Activated naive CD4-positive, alpha-beta T cell treated with anti-CD3 and anti-CD28 coated beads for 36 hours (primary cell): ENCODE measurements at places on chromosomes 1 and 21. TPM values are rescaled to one million over a fixed set of nuclear protein-coding genes. Genes with fewer than 3 reads are reported as not detected.
A peak's percentile ranks its signal among the peaks of the same experiment; 100 is the strongest.

- no peak for DNase-seq
Measured at GRCh38 chr1:72003092-72003491, 279.2 kb downstream of the NEGR1 start.

The XCL2 gene
- not detected for total RNA-seq

GRCh38 chr1:175734642-175735041 is 8.8 kb downstream of the TNR start:
- DNase-seq, result no peak

DNA sequence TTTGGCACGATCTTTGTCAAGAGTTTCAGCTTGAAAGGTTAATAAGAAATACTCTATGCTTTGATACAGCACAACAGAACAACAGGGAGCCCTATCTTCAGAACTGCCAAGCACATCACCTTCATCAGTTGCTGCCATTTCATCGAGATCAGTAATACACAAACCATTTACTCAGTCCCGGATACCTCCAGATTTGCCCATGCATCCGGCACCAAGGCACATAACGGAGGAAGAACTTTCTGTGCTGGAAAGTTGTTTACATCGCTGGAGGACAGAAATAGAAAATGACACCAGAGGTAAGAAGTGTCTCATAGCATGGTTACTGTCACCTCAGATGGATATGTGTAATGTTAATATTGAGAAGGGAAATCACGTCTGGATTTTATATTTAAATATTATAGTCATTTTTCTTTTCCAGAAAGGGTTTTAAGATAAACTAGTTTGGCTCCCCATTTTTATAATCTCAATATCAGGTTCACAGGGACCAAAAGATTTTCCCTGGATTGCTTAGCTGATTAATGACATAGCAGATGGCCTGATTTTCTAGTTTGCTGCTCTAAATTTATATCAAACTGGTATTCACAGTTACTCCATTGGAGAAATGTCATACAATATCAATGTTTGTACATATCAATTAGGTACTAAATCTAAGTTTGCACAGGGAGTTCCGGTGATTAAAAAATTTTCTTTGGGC is 97.3 kb downstream of the USP25 start:
- DNase-seq, result no peak

- DNase-seq, result no peak
Measured at GRCh38 chr1:211609120-211610024, 30.4 kb upstream of the SLC30A1 start.

The KMO gene
- total RNA-seq, result not detected

The FAM72C gene
- total RNA-seq, result 43.3 TPM

- no peak for DNase-seq
Measured at GRCh38 chr1:15574741-15575140, 10.1 kb downstream of the AGMAT start.

GRCh38 chr1:9690440-9691107 is 39.0 kb downstream of the PIK3CD start:
- DNase-seq, result no peak

- no peak for DNase-seq
Measured at GRCh38 chr1:239998312-239998649, 93.4 kb upstream of the FMN2 start.

The PLXNA2 gene
- total RNA-seq, result 0.26 TPM

- no peak for DNase-seq
Measured at GRCh38 chr1:9367806-9368205, 75.1 kb downstream of the SPSB1 start.

DNA sequence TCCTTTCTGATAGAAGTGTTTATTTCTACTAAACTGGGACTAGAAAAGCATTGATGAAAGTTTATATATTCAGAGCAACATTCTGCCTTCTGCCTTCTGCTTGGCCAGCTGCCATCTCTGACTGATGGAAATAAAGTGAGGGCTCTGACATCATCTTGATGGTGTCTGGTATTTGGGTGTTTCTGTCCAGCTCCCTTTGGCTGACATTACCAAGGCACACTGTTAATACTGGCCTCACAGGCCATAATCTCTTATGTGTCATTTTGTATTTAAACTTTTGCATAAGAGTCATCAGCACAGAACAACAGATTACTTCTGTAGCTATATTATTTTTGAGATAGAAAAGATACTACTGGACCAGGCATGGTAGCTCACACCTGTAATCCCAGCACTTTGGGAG is 216.9 kb downstream of the RYR2 start:
- no peak for DNase-seq

The FAAH gene
- total RNA-seq, result 3.8 TPM

DNA sequence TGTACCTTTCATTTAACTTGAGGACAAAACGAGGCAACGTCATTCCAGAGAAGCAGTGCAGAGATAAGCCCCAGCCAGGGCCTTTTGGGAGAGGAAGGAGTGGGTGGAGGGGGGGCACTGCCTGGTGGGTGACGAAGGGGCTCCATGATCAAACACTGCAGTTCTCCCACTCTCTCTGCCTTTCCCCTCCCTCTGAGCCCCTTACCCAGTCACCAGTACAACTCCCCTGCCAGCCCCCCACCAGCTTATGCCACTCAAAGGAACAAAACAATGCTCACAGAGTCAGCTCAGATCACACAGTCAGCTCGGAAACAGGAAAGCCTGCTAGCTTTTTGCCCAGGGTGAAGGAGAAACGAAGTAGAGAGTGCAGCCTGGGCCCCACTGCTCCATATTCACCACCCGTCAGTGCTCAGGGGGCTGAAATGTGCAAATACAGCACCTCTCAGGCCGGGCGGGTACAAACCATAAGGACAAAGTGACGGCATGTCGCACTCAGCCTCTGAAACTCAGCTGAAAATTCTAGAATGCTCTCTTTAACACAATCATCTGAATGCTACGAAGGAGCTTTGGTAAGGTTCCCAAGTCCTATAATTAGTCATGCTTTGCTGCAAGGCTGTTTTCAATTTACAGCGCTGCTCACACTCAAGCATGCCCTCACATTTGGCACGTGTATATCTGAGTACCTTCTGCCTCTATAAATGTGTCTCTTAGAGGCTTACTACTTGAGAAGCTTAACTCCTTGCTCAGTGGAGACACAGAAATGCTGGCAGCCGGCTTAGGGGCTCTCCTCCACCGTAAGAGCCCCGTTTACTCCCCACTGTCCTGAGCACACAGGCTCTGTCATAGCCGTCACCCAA is 65.8 kb upstream of the RAB4A start:
- peak; percentile 22 for DNase-seq

GRCh38 chr1:10781137-10781536 is 15.3 kb downstream of the CASZ1 start:
- no peak for DNase-seq

The SAMSN1 gene
- 41.1 TPM for total RNA-seq

DNA sequence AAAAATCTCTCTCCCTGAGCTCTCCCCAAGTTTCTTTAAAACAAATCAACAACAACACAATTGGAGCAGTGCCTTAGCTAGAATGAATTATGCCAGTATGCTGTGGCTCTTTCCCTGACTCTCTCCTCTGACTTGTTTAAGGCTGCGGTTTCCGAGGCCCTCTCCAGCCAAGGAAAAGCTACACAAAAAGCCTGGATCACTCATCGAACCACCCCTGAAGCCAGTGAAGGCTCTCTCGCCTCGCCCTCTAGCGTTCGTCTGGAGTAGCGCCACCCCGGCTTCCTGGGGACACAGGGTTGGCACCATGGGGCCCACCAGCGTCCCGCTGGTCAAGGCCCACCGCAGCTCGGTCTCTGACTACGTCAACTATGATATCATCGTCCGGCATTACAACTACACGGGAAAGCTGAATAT is 1.9 kb downstream of the S1PR1 start:
- DNase-seq, result peak; percentile 97

DNA sequence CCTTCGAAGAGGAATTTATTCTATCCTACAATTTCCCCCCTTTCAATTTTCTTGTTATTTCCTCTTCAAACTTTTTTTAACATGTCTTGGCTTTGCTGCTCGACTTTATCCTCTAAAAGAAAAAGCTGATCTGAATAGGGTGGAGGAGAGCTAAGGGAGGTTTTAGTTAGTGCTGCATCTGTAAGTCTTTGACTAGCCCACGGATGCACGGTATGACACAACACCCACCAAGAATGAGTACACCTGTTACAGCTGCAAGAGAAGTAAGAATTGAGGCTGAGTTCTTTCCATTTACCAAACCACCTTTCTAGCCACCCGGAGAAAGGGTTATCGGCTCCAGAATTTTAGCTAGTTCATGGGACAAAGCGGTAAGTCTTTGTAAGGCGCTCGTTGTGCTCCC is 23.8 kb downstream of the SCCPDH start:
- no peak for DNase-seq

The NOTCH2NLA gene
- 21.7 TPM for total RNA-seq

DNA sequence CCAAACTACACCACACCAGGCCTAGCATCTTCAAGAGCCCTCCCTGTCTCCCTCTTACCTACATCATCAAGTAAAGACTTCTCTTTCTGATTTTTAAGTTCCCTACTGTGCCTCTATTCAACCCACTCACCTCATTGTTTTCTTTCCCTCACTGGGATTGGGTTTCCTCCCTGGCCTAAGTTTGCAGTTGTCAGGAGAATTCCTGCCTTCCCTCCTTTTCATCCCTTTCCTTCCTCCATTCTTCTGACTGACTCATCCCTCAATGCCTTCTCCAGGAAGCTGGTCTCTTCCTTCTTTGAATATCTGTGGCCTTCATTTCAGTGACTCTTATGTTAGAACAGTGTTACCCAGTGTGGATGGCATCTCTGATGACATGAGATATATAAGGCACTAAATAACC is 139.9 kb upstream of the KIAA0040 start:
- no peak for DNase-seq

GRCh38 chr21:32198384-32198783 is 80.5 kb downstream of the MIS18A start:
- DNase-seq, result no peak

DNA sequence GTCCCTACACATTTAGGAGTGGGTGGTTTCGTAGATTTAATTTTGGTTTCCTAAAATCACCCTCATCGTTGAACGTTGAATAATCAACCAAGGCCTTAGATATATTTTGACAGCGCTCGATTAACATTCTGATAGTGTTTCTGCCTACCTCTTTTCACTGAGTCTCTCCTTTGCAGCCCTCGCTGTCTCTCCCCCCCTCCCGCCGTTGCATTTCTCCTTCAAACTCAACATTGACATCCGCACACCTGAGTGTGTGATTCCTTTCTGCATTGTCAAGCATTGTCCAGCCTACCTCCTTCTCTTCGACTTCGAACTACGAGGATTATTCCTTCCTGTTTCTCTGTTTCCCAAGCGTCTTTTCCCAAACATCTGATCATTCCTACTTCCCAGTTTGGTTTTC is 1.8 kb upstream of the ADAMTS1 start:
- DNase-seq, result no peak

The C1orf141 gene
- total RNA-seq, result not detected

- no peak for DNase-seq
Measured at GRCh38 chr1:31642366-31642765, 2.3 kb downstream of the PEF1 start.

DNA sequence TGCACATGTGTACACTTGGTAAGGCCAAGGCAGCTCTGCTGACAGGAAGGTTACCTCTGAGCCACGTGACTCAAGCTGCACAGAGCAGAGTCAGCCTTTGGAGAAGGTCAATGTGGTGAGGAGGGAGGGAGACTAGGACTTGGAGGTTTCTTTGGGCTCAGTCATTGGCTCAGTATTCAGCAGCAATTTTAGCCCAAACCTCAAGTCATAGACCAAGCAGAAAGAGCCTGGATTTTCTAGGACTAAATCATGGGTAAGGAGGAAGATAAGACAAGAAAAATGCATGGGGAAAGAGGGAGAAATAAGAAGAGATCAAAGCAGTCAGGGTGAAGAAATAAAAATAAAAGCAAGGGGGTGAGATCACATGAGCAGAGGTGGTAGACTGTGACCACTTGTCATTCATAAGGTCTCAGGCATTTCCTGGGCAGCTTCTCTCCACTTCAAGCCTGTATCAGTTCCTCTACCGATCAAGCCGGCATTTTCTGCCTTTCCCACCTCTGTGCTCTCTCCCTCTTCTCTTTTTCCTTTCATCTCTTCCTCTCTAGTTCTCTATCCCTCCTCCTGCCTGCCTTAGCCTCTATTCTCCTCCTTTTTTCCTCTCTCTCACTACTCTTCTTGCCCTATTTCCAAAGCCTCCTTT is 51.7 kb upstream of the DUSP10 start:
- DNase-seq, result peak; percentile 37

The CTSS gene
- total RNA-seq, result 37.7 TPM

The TAL1 gene
- total RNA-seq, result not detected

- DNase-seq, result peak; percentile 81
Measured at GRCh38 chr21:42381347-42381984, 14.4 kb downstream of the TMPRSS3 start.

DNA sequence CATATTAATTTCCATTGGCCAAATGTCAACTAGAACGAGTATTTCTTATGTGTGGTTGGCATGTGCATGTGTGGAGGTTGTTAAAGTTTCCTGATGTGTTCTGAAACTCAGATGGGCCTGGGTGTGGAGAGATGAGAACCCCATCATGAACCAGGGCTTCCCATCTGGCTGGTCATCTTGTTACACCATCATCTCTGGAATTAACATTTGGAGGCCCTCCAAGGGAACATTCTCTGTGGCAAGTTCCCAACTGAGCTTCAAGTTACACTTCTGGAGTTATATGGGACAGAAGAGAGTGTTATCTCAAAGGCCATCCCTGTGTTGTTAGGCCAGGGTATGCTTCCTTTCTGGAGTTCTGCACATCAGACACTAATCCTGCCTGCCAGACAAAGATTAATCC is 183.6 kb downstream of the TTLL7 start:
- DNase-seq, result no peak

GRCh38 chr1:35430762-35431161 is 126.4 kb downstream of the KIAA0319L start:
- no peak for DNase-seq

DNA sequence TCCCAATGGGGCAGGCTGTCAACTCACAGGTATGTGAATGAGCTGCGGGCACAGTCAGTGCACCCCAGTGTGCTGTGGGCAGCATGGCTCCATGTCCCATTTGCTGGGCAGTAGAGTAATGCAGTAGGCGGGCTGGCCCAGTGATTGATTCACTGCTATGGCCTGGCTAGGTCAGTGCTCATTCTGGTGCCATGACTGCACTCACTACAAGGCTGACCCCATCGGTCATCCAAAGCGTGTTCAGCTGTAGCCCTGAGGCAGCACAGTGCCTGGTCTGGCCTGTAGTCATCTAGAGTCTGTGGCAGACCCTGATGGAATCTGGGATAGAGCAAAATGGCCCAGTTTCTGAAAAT is 7.4 kb downstream of the HYI start:
- DNase-seq, result peak; percentile 1

- no peak for DNase-seq
Measured at GRCh38 chr1:238772322-238772721, 614.0 kb upstream of the CHRM3 start.

The UMODL1 gene
- not detected for total RNA-seq

DNA sequence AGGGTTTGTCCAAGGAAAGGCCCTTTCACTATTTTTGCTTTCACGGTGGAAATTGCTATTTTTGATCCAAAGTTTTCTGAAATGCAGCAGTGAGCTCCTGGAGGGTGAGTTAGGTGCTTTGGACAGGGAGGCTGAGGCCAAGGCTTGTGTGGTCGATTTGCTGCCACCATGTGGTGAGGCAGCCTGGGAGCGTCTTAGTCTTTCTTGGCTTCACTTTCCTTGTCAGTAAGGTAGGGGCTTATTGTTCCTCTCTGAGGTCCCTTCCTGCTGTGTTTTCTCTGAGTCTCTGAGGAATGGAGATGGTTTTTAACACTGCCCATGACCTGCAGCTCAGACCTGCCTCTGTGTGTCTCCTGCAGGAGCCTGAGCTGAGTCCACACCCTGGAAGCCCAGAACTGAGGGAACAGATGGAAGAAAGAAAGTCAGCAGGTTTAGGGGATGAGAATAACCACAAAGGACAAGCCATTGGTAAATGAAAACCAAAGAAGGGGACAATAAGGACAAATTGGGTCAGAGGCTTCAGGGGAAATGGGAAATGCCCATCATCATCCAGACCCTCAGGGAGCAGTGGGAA is 20.1 kb upstream of the S100A10 start:
- DNase-seq, result peak; percentile 66

The IVL gene
- total RNA-seq, result not detected

- peak; percentile 33 for DNase-seq
Measured at GRCh38 chr21:33255404-33255803, 10.8 kb upstream of the IL10RB start.
